ENCODE measurements at places on chromosomes 4 and X.
A peak's percentile ranks its signal among the peaks of the same experiment; 100 is the strongest.

DNA sequence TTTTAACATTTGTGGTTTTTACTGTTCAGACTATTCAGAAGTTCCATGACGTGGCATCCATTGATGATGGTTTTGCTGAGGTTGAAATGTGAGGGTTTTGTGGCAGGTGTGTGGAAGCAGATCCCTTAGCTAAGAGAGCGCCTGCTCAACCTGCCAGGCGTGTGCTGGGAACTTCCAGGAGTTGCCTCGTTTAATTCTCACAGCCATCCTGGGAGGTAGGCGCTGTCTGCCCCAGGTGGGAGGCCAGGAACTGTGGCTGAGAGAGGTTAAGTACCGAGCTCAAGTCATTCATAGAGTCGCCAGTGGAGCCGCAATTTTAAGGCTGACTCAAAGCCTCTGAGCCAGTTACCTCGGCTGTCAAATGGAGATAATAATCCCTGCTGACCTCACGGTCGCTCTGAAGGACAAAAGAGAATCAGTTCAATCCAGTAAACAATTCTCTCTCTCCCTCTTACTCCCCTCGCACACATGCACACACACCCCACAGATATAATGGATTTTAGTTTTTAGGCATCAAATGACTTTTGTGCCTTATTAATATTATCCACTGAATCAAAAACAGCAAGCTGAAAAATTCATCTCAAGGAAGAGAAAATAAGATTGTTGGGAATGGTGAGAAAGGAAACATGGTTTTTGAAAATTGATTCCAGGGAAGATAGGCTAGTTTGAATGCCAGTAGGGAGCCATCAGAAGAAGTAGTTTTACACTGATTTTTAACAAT, 171.3 kb downstream of the PTTG2 start:
- DNase-seq = no peak

DNA sequence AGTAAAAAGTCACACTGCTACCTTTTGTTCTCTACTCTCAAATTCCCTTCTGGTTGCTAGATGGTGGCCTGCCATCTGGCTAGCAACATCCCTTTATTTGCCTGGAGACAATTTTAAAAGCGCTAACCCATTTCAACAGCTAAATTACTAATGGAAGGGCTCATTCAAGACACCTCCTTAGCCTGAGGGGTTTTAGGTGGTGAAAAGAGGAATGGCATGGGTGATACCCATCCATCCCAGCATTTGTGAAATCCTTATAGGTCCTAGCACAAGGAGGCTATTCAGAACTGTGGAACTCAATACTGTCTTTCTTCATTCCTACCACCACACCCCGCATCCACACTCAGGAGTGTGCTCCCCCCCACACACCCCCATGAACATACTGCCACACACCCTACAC, 33.5 kb downstream of the ARHGEF9 start:
- DNase-seq = no peak

GRCh38 chrX:14489437-14489836, 39.9 kb upstream of the GLRA2 start:
- no peak for DNase-seq

DNA sequence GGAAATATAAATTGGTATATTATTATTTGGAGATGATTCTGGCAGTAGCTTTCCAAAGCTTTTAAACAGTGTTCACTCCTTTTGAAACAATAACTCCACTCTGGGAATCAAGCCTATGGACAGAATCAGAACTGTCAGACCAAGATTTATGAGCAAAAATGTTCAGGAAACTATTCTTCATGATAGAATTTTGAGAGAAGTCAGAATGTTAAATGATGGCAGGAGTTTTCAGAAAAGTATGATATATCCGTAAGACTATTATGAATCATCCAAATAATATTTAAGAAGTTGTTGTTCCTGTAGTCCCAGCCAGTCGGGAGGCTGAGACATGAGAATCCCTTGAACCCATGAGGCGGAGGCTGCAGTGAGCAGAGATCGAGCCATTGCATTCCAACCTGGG, 50.5 kb upstream of the ADGRG2 start:
- no peak for DNase-seq

DNA sequence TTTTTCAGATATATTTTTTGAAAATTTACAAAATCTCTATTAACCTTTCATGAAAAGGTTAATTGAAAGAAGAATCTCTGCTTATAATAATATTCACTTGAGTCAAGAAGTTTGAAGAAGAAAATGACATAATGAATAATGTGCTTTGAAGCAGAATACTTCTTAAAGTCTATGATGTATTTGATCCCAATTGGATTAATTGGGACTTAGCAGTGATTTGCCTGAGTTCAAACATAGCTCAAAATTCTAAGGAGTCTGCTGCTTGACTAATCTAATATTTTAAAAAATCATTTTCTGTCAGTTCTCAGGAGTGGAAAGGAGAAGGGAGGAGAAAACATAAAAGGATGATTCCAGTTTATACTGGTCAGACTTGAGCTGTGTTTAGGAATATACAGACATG, 1150.4 kb upstream of the INTU start:
- no peak for DNase-seq

DNA sequence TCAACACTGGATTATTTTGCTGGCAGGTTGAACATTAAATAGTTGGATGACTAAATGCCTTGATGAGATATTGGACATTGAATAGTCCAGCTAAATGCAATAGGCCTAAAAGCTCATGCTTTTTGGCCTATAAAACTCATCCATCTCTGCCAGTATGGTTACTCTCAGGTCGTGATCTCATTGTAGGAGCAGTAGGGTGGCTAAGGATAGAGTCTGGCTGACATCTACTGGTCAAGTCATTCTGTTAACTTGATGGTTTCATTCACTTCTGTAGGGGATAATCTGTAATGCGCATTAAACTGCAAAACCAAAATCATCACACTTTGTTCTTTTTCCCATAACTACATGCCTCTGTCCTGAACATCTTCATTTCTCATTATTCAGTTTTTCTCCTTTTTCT, 227.0 kb downstream of the DKK2 start:
- DNase-seq = no peak

DNA sequence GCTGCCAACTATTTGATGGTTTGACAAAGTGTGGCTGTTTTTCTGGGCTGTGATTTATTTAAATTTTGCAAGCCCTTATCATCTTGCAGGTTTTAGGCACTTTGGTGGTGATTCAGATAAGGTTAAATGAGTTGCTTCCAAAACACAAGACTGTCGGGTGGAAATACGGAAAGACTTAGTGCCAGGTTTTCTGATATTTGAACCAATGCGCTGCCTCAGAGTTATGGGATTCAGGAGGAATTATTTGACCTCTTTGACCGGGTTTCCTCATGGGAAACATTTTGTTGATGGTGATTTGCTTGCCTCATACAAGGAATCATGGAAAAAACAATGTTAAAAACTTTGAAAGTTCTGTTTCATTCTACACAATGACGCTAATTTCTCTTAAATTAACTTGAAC, 136.1 kb upstream of the MAP9 start:
- DNase-seq = no peak

DNA sequence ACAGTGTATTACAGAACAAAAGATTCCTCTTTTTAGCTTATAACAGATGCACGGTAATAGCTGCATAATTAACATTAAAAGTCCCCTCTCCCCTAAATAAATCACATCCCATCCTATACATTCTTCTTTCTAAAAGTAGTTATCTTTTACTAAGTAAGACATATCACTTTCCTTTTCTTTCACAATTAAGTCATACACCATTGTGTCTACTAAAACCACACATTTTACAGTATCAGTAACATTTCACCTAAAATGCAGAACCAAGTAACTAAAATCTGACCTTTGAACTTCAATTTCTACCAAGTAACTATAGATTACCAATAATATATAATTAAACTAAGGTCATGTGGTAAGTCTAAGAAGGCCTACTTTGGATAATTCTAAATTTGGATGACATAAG, 14.2 kb downstream of the DHX15 start:
- DNase-seq = no peak

DNA sequence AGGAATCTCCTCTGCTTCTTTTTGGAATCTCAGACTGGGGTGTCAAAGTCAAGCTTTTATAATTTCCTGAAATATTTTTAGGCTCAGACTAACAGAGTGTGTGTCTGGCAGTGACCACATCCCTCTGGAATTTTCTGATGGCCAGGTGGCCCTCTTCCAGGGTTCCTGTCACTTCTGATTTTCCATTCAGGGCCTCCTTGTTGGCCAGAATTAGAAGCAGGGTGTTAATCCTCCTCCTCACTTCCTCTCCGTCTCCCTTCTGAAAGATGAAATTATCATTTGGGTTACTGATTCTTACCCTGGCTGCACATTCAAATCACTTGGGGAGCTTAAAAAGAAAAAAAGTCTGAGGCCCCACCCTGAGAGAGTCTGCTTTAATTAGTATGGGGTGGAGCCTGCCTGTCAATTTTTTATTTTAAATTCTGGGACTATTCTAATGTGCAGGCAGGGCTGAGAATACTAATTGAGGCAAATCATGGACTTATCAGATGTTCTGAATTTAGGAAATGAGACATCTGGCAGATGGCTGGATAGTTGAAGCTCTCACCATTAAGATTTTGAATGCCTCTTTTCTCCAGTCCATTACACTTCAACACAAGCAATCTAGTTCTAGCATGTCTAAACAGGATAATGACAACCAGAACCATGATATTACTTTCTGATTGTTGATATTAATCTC, 43.2 kb downstream of the HAND2 start:
- no peak for DNase-seq

GRCh38 chr4:3385711-3386420, 55.9 kb upstream of the HGFAC start:
- DNase-seq = no peak

DNA sequence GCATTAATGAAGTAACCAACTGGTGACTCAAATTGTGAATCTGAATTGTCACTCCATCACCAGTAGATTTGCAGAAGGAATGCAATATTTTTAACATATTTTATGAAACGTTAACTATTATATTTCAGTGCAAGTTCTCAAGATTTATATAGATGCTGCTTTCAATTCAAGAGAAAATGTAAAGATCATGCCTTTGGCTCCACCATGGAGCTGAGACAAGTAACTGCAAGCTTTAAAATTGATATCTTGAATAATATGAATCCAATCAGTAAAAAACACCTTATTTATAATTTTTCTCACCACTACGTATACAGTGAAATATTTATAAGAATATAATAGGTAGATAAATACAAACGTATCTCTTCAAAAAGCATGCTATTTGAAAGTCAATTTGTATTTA, 27.8 kb upstream of the GALNTL6 start:
- DNase-seq = no peak

- no peak for DNase-seq
Measured at GRCh38 chrX:1403228-1403627, 11.3 kb upstream of the SLC25A6 start.

DNA sequence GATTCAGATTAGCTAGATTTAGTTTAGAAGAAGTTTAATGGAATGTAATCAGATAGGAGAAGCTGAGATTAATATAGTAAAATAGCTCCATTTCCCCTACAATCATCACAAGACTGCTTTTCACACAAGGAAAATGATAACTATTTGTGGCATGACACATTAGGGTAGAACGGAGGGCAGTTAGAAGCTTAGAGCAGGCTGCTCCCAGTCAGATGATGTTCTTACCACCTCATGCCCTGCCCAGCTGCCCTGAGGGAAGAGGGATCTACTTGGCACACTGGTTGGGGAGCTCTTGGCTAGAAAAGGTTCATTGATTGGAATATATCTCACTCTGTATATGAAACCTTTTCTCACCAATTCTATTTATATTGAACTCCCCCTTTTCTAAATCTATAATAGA, 180.7 kb upstream of the IL15 start:
- no peak for DNase-seq

- DNase-seq = no peak
Measured at GRCh38 chr4:127756906-127757305, 25.2 kb upstream of the HSPA4L start.

GRCh38 chr4:138230048-138230447, 12.1 kb downstream of the SLC7A11 start:
- DNase-seq = no peak

DNA sequence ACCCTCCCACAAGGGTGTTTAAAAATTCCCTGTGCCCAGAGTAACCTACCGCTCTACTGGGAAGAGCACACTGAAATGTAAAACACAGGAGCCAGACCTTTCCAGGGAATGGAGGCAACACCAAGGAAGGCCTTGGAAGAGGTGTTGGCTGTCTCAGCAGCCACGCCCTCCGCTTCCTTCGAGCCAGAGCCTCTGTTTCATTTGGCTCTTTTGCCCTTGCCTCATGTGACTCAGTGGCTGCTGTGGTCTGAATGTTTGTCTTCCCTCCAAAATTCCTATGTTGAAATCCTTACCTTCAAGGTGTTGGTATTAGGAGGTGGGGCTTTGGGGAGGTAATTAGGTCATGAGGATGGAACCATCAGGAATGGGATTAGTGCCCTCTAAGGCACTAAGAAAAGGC, 11.3 kb downstream of the SCD5 start:
- no peak for DNase-seq

DNA sequence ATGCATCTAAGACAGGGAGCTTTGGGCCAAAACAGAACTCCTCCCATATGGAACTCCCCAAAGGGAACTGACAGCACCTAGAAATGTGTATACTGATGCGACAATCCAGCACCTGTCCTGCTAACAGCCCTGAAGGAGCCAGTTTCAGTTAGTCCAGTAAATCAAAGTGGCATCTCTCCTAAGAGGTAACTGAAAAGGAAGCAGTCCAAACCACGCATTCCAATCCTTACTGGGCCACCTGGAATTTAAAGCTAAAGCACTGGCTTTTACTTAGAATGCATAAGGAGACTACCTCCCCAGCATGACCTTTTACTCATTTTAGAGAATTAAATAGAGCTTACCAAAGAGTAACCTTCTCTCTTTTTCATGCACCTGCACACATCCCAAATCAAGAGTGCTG, 586.8 kb upstream of the PITX2 start:
- DNase-seq = no peak

- peak; percentile 46 for DNase-seq
Measured at GRCh38 chr4:8053688-8054449, 104.7 kb downstream of the ABLIM2 start.
